Breast epithelium (tissue), 4 donors: ENCODE measurements at places on chromosomes 4 and X. TPM values are rescaled to one million over a fixed set of nuclear protein-coding genes. Genes with fewer than 3 reads are reported as not detected.

The ANK2 gene
- 36.7 TPM for total RNA-seq

The PLP1 gene
- 3.4 TPM for total RNA-seq

The ZNF157 gene
- total RNA-seq: 0.33 TPM

- no peak for DNase-seq
Observed at GRCh38 chr4:96035727-96036126, 195.8 kb downstream of the PDHA2 start.

DNA sequence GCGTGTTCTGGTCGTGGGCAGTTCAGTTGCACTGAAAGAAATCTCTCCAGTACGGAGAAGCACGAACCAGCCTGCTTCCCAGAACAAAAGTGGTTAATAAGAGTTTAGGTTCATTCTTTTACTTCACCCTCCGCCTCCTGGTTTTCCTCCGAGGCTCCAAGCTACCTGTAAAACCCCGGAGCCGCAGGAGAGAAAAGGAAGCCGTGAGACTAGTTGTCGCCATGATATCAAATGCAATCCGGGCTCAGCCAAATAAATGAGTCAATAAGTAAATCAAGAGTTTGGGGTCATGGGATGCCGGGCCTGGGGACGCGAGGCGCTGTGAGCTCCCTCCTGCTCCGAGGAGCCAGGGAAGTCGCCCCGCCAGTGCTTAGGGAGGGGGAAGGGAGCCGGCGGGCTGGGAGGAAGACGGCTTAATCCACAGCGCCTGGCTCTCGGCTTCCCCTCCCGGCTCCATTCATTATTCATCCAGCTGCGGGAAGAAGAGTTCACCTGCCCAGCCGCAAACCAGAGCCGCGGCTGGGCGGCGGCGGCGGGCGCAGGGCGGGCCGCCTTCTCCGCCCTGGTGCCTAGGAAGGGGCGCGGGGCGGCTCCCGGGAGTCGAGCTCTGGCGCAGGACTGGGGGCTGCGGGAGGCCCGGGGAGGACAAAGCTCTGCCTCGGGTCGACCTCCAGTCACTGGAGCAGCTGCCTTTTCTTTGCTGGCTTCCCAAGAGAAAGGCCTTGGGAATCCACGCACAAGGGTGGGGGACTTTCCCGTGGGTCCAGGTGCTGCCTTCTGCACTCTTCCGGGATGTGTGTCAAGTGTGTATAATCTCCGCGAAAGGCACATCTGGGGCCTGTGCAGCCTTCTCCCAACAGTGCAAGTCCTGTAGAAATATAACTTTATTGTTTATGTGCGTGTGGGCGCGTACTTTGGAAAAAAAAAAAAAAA is 1.7 kb downstream of the FRAS1 start:
- no peak for DNase-seq

- DNase-seq: no peak
Observed at GRCh38 chr4:89197920-89198319, 86.6 kb downstream of the TIGD2 start.

GRCh38 chr4:98527534-98528269 is 130.7 kb downstream of the TSPAN5 start:
- no peak for DNase-seq

DNA sequence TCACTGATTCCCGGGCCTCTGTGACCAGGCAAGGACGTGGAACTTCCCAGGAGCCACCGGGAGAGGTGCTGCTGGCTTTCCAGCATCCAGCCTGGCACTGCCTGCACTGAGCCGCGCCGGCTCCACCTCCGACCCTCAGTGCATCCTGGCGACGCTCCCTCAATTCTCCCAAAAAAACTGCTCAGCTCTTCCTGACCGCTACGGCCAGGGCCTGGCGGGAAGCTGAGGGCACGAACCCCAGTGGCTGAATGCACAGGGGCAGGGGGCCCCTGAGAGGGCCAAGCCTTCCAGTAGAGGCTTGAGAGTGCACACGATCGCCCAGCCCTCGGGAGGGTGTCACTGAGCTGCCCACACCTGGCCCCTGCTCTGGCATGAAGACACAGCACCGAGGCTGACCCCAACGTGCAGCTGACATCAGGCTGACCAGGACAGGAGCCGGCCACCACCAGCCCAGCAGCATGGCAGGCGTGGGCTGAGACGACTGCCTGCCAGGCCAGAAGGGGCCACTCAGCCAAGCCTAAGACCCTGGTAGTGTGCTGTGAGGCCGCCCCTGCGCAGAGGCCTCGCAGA is 6.9 kb downstream of the CTBP1 start:
- DNase-seq: no peak

DNA sequence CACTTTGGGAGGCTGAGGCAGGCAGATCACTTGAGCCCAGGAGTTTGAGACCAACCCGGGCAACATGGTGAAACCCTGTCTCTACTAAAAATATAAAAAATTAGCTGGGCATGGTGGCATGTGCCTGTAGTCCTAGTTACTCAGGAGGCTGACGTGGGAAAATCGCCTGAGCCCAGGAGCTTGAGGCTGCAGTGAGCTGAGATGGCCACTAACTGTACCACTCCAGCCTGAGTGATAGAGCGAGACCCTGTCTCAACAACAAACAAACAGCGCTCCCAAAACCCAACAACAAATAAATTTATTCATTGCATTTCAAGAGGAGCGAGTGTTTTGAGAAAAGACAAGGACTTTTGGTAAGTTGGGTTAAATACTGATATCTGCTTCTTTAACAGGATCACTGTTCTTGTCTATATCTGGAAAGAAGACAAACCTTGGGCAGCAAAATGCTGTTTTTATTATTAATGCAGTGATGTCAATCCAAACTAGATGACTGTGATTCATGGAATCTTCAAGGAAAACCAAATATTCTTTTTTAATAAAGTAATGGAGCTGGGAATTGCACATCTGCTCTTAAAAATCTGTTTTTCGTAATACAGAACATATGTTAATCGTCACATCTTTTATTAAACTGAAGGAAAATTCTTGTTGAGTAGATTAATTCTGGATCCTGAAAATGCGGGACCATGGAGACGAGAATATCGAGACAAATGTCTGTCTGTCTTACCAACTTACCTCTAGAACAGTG is 90.8 kb upstream of the LIMCH1 start:
- no peak for DNase-seq

DNA sequence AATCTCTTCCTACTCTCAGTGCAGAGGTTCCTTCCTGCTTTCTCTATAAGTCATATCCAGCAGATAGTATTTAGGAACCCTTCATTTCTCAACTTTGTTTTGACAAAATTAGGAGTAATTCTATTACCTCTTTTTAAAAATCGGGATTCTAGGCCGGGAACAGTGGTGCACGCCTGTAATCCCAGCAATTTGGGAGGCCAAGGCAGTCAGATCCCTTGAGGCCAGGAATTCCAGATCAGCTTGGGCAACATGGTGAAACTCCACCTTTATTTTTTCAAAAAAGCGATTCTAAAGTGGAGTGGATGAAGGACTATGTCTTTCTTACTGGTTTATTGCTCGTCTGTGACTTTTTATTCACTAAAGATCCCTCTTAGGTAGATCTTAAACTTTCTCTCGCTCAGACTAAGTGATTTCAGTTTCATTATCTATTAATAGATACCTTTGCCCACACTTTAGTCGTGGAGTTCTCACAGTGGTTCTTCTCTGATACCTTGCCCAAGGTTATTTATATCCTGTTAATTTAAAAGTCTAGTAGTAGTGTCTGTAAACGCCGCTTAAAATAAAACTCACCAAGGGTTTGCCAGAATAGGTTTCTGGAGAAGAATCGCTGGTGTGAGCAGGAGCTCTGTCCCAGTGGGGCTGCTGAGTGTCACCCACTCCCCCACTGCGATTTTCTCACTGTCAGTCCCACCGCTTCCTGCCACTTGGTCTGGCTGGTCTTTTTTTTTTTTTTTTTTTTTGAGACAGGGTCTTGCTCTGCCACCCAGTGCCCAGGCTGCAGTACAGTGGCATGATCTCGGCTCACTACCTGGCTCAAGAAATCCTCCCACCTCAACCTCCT is 27.0 kb upstream of the TMEM131L start:
- DNase-seq: no peak

DNA sequence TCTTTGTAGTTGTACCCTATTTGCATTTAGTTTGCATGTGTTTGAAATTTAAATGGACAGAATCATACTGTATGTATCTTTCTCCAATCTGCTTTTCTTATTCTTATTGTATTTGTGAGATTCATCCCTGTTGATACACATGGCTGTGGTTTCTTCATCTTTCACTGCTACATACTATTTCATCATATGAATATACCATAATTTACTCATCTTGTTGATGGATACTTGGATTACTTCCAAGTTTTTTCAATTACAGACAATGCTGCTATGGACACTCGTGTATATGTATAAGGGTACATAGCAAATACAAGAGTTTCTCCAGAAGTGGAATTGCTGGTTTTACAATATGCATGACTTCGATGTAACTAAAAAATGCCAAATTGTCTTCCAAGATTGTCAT is 11.8 kb upstream of the KLHL8 start:
- DNase-seq: no peak

GRCh38 chr4:182885738-182886077 is 31.5 kb downstream of the DCTD start:
- DNase-seq: no peak

DNA sequence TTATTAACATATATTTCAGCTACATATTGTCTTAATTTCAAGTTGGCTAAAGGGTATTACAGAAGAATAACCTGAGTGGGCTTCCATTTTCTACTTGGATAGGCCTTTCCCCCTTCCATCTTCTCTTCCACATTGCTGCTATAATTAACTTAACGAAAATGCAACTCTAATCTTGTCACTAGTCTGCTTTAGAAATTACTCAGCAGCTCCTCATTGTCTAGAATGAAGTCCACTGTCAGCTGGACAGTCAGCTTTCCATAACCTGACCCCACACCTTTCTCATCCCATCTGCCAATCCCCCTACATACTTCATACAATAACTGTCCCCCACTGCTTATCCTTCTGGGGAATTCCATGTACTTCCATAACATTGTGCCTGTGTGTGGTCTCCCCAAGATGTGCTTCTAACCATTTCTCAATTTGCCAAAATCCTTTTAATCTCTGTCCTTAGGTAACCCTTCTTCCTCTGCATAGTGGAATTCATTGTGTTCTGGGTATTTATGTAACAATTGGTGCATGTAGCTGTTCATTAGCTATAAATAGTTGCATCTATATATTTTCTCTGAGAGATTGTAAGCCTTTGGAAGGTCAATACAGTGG is 4.8 kb downstream of the MND1 start:
- no peak for DNase-seq
